Activated CD4-positive, CD25-positive, alpha-beta regulatory T cell (primary cell): ENCODE measurements at places on chromosomes 1 and 21.

DNA sequence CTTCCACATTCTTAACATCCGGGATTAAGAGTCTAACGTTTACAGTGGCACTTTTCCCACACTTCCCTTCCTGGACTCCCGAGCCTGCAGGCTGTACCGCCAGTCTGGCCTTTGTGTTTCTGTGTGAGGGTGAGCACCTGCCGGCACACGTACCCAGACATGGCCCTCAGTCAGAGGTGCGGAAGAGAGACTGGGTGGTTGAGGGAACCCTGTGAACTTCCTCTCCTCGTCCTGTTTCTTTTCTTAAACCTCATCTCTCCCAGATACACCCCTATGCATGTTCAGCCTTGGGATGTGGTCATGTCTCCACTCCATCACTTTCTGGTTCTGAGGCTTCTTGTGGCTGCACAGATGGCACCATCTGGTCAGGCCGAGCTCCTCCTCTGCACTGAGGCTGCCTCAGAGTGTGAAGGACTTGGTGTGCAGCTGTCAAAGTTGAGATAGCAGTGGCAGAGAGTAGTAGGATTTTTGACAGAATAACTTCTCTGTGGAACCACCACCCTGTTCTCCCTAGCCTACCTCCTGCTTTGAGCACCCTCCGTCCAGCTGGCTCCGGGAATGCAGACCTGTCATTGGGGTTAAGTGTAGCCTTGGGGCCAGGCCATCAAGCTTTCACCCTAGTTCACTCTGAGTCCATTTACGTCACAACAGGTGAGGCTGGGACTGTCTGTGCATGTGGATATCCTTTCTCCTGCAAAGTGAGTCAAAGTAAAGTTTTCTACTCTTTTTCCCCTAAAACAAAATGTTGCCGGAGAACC, 31.4 kb downstream of the VASH2 start:
- no peak for DNase-seq

DNA sequence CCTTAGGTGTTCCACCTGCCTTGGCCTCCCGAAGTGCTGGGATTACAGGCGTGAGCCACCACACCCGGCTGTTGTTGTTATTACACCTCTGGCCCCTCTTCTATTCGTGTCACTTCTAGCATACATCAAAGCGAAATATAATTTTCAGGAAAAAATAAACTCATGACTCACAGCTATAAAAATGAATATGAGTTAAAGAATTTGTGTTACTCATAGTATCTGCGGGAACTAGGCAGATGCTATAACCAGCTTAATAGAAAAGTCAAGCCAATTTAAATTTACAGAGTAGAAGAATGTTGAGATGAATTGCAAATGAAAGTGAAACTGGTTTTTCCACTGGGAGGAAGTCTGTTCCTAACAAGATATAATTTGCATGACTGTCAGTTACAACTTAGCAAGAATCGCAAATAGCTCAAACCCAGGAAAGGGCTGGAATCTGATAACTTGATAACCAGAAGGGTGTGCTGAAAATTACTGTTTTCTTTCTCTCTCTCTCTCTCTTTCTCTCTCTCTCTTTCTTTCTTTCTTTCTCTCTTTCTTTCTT, 11.2 kb downstream of the OR2W3 start:
- DNase-seq = no peak

DNA sequence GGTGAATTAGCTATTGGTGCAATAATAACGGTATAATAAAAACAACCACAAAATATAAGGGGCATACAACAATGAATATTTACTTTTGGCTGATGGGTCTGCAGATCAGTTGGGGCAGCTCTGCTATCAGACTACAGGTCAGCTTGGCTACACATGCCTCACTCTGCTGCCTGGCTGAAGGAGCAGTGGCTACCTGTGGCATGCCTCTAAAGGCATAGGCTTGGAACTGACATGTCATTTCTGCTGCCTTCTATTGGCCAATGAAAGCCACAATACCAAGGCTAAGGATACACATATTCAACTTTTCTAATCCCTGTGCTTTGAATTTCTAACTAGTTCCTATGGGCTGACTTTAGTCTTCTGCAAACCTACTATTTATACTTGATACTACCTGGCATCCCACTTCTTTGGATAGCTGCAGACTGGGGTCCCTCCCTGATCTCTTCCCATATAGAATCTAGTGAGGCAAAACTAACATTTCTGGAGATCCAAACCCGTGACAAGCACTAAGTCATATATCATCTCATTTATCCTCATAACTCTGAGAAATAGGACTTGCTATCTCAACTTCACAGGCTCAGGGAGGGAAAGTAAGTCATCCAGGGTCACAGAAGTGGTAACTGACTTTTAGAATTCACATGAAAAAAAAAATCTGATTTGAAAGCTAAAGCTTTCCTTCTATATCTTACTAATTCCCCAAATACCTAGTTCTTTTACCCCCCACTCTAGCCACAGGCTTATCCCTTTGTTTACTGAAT, 19.2 kb upstream of the SYDE2 start:
- no peak for DNase-seq

GRCh38 chr21:42580793-42581321, 67.2 kb downstream of the SLC37A1 start:
- no peak for DNase-seq

DNA sequence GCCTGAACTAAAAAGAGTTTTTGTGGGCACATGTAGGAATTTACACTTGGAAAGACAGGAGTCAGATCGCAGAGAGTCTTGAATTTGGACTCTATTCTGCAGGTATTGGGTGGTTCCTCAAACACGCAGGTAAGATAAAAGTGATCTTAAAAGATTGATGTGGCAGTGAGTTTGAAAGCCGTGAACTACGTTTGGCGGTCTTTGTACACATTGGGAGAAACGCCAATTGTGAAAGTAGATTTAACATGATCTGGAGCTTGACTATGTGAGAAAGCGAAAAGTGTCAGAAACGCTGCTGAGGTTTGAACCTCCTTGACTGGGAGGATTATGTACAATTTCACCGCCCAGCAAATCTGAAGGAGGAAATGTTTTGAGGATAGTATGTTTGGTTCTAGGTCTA, 1.5 kb upstream of the PPP2R5A start:
- DNase-seq = no peak

DNA sequence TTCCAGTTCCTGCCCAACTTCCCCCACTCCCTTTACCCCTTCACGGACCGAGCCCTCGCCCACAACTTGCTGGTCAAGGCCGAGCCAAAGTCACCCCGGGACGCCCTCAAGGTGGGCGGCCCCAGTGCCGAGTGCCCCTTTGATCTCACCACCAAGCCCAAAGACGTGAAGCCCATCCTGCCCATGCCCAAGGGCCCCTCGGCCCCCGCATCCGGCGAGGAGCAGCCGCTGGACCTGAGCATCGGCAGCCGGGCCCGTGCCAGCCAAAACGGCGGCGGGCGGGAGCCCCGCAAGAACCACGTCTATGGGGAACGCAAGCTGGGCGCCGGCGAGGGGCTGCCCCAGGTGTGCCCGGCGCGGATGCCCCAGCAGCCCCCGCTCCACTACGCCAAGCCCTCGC, 42.1 kb upstream of the ARHGEF16 start:
- no peak for DNase-seq

GRCh38 chr1:55150880-55151588, 64.1 kb downstream of the USP24 start:
- DNase-seq = no peak

DNA sequence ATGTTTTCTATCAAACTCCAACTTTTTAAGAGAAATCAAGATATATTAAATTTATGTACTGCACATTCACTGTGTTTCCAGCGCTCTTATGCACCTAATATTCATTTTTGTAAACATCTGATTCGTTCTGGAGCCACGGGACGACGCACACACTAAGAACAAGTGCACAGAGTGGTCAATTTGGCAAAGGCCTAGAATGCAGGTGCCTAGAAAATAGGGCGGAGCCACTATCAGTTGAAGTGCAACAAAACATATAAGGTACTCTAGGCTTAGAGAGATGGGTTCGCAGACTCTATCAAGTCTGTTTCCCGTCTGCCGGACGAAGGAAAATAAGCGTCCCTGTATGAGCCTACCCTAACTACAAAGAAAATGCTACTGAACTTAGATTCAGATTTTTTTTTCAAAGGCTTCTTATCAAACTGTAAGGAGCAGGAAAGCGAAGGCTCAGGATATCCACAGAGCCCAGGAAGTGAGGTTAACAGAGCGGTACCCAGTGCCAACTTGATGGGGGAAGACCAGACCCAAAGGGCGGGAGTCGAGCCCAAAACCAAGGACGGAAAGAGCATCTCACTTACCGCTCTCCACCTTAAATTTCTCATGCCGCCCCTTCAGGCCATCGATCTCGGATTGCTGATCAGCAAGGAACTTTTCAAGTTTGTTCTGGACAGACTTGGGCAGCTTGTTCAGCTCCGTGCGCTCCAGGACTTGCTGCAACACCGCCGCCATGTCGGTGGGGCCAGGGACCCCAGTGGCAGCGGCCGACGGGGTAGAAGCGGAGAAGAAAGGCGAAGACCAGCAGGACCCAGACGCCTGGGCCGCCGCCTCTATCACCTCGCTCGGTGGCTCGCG, 526 bp downstream of the TPR start:
- no peak for DNase-seq

DNA sequence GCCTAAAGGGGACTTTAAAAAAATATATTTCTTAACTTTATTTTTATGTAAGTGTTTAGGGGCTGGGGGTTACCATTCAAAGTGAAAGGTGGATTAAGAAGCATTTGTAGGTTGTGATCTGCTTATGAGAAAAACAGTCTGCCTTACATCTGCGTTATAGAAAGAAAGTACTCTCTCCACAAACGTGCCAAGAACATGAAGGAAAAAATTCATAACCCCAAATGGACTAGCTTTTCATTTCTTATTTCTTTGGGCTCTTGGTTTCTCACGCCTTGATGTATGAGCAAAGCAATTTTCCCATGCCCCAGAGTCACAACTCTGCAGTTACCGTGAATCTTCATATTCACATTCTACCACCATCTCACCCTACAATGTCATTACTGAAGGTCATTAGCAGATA, 1165.1 kb upstream of the ADGRL4 start:
- DNase-seq = no peak

DNA sequence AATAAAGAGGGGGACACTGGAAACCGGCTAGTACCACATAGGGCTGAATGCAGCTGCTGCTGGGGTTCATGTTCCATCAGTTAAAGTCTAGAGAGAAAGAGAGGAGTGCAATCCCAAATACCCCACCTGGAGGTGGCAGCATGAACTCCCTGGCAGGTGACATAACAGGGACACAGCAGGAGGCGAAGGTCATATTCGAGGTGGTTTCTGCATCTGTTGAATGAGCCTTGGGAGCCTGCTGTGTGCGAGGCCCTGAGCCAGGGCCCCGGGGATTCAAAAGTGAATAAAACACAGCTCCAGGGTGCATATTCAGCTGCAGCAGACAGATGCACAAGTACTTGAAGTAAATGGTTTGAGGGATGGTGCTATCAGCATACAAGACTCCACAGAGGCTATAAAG, 456.8 kb downstream of the SETD4 start:
- no peak for DNase-seq

DNA sequence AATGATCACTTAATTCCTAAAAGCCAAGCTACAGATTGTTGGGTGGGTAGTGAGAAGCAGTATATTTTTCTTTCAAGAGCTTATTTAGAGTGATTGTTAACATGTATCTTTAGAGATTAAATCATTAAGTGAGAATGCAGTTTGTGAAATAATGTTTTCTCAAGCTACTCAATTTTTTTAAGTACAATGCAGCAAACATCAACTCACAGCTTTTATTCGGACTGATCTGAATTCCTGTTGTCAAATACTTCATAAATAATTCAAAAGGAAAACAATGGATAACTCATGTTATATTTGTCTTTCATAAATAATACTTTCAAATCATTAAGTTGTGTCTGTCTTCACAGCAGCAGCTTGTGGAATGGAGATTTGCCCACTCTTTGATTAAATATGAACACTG, 271.1 kb upstream of the DEPDC1 start:
- no peak for DNase-seq

- DNase-seq = no peak
Observed at GRCh38 chr1:212465311-212465710, 32.6 kb downstream of the NENF start.

GRCh38 chr1:145716641-145717345, 2.5 kb upstream of the CD160 start:
- no peak for DNase-seq

GRCh38 chr1:217620814-217621213, 10.1 kb downstream of the GPATCH2 start:
- no peak for DNase-seq

DNA sequence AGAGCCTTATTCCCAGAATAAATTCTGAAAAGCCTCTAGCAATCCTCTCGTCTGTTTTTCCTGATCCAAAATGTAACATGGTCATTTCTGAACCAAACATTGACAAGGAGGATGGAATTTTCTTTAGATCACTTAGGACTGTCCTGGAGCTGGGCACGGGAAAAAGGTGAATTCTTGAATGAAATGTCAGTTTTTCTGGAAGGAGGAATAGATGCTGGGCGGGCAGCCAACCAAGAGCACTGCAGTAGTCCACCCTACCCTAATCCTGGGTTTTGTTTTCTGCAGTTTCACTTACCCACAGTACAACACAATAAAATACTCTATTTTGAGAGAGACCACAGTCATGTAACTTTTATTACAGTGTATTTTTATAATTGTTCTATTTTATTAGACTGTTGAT, 20.9 kb downstream of the RIT1 start:
- DNase-seq = no peak

GRCh38 chr1:215079456-215079855, 3.1 kb upstream of the KCNK2 start:
- no peak for DNase-seq

- no peak for DNase-seq
Observed at GRCh38 chr1:34988147-34988546, 3.0 kb upstream of the TMEM35B start.

GRCh38 chr1:4614371-4615137, 39.9 kb upstream of the AJAP1 start:
- DNase-seq = no peak

GRCh38 chr1:110084227-110085078, 14.0 kb upstream of the ALX3 start:
- DNase-seq = no peak

- no peak for DNase-seq
Observed at GRCh38 chr1:13756557-13757315, 56.7 kb downstream of the PRDM2 start.

- DNase-seq = no peak
Observed at GRCh38 chr1:183433703-183434102, 15.5 kb upstream of the NMNAT2 start.

DNA sequence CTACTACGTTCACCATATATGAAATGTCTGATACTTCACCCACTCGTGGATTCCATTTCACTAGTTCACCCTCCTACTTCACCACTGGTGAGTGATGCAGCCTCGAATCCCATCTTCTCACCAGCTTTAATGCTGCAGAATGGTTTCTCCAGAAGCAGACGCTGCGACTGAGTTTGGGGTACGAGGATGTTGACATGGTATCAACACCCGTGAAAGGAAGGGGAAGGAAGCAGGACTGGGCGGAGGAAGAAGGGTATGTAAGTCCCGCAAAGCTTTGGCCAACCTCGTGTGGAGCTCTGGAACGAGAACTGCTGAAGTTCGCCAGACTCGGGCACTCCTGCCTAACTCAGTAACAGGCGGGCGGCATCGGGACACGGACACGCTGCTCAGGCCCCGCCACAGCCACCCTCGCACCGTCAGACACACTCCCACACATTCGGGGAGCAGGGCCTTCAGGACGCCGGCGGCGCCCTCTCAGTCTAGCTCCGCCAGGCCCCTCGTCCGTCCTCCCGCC, 833 bp upstream of the DIP2A start:
- DNase-seq = no peak

- DNase-seq = no peak
Observed at GRCh38 chr1:180923887-180924286, 11.2 kb downstream of the KIAA1614 start.
